ENCODE measurements at places on chromosomes 7 and 10.

- no peak for DNase-seq
These were observed 630.6 kb upstream of the ZWINT start for GRCh38 chr10:56991591-56992069.

DNA sequence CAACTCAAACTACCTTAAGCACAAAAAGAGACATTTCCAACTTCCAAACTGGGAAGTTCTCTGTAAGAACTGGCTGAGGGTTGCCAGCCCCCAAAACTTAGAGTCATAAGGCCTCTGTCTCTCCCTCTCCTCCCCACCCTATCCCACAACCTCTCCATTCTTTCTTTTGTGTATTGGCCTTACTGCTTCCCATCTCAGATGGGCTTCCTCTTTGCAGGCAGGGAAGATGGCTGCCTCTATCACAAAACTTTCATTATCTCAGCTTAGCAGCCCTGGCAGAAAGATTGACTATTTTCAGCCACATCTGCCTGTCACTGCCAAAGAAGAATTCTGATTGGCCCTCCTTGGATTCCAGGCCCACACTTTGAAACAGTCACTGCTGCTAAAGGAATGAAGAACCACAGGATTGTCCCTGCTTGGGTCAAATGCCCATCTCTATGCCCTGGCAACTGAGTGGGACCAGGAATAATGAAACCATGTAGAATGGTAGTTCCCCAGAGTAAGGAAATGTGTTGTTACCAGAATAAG, 58.0 kb upstream of the PRKAR2B start:
- no peak for DNase-seq

DNA sequence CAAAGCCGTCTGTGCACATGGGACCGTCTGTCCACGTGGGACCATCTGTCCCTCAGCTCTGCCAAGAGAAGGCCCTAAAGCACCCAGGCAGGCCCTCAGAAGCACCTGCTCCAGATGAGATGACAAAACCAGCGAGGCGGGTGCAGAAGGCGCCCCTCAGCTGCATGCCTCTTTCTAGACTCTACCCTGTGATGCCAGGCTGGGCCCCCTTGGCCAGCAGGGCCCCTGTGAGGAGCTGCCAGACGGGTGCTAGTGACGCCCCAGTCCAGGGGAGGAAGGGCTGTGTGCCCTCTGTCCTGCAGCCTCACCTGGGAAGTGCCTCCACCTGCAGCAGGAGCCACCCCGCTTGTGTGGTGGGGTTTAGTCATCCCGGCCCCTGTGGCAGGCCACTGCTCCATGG, 309.2 kb upstream of the SHH start:
- no peak for DNase-seq

DNA sequence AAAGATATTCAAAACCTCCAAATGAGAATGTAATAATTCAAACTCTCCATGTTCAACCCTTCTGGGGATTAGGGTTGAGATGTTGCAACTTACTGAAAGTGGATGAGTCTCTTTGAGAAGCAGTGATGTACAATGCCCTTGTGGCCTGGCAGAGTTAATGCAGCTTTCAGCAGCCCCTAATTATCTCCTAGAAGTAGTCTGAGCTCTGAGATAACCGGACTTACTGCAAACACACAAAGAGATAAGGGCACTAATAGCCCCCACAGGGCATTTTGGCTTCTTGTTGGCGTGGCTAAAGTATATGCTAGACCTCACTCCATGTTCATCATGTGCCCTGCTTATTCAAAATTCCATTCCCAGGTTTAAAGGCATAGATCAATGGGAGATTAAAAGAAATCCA, 404.7 kb downstream of the NEBL start:
- no peak for DNase-seq

DNA sequence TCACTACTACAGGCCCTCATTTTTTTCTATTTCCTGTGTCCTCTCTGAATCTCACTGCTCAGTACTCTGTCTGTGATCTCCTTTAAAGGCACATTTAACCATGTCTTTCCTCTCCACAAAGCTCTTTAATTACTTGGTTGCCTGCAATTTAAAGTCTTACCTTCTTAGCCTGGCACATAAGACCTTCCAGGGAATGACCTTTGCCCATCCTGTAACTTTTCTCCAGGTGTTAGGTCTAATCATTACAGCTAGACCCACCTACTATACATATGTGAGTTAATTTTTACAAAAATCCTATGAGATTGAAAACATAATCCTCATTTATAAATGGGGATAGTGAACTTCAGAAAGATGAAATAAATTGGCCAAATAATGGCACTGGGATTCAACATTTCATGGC, 244.1 kb upstream of the RHOBTB1 start:
- no peak for DNase-seq

- DNase-seq = no peak
These were observed 61.3 kb upstream of the MET start for GRCh38 chr7:116610721-116611120.

- no peak for DNase-seq
These were observed 179.0 kb downstream of the NOC3L start for GRCh38 chr10:94183666-94184264.

- DNase-seq = no peak
These were observed 138.3 kb upstream of the HABP2 start for GRCh38 chr10:113414543-113414942.

GRCh38 chr7:151132461-151133205, 34.9 kb downstream of the GBX1 start:
- no peak for DNase-seq

GRCh38 chr7:111223802-111224253, 132.9 kb downstream of the LRRN3 start:
- DNase-seq = no peak

GRCh38 chr7:122715183-122715582, 12.5 kb upstream of the RNF148 start:
- no peak for DNase-seq

- no peak for DNase-seq
These were observed 124.9 kb downstream of the ELFN1 start for GRCh38 chr7:1794888-1795542.

GRCh38 chr10:86049442-86049841, 317.2 kb downstream of the GRID1 start:
- no peak for DNase-seq

- DNase-seq = no peak
These were observed 90.9 kb upstream of the PIP4K2A start for GRCh38 chr10:22805304-22805703.

- DNase-seq = no peak
These were observed 8.9 kb upstream of the KCNK18 start for GRCh38 chr10:117188371-117188770.

- DNase-seq = no peak
These were observed 142.1 kb downstream of the SLC25A13 start for GRCh38 chr7:96179837-96180236.

GRCh38 chr10:1230138-1230537, 174.0 kb downstream of the WDR37 start:
- DNase-seq = no peak

GRCh38 chr10:50937230-50937907, 51.9 kb upstream of the A1CF start:
- no peak for DNase-seq

DNA sequence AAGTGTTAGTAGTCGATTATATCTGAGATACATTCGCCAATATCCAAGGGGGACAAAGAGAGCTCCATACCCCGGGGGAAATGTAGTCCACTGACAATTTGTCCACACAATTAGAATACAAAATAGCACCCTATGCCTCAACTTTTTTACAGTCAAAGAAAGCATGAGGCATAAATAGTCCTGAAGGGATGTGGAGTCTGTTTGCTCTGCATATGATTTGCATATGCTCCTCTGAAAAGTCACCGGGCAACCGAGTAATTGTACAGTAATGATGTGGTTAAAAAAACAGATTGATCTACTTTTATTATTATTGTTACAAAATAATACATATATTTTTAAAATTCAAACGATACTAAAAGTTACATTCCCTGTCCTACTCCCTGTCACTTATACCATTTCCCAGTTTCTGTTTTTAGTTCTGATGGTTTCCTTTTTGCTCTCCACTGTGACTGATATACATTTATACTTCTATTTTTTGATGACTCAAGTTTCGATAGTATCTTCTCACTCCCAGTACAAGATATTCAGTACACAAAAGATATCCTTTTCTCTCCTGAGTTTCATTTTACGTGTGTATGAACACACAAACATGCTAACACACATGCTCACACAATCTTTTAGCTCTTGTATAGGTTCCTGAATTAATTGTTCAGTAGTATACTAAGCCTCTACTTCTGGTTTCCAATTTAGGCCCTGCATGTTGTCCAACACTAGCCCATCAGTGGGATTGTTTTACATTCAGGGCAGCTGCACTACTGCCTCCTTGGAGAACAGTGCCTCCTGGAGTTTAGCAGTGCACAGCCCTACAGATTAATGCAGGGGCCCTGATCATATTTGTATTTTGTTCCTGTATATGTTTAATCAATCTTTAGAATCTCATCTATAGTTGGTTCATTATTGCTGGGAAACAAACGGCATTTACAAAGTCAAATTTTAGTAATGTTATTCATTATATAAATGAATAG, 130.9 kb downstream of the TES start:
- DNase-seq = no peak

DNA sequence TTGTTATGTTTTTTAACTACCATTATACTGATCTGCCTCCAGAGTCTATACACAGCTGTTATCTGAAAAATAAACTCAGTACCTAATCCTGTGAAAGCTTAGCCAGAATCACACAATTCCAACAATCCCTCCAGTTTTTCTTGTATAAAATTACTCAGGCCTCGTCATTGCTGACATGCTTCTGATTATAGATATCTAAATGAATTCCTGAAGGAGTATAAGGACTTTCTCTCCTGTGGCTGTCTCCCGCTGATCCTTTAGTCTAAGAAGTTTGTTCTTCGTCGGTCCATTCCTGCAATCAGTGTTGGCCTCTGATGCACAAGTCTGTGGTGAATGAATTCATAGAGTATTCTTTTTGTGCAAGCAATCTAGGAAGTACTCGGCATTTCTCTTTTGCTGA, 288.9 kb upstream of the SEMA3C start:
- DNase-seq = no peak

DNA sequence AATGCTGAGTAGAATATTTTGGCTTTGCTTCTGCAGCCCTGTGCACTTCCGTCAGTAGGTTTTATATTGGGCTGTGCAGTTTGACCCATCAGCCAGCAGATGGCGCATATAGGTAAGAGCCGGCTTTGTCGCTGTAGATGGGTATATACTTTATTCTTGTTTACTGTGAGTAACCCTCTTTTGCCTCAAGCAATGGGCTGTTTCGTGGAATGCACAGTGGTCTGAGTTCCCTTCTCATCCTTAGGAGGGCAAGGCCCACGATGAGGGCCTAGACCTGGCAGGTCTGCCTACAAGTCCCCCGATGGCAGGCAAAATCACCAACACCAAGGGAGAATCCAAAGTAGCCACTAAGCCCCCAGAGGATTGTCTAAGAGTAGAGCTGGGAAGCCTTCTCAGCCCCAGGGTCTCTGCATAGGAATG, 1002.9 kb upstream of the KCND2 start:
- DNase-seq = peak; percentile 62

DNA sequence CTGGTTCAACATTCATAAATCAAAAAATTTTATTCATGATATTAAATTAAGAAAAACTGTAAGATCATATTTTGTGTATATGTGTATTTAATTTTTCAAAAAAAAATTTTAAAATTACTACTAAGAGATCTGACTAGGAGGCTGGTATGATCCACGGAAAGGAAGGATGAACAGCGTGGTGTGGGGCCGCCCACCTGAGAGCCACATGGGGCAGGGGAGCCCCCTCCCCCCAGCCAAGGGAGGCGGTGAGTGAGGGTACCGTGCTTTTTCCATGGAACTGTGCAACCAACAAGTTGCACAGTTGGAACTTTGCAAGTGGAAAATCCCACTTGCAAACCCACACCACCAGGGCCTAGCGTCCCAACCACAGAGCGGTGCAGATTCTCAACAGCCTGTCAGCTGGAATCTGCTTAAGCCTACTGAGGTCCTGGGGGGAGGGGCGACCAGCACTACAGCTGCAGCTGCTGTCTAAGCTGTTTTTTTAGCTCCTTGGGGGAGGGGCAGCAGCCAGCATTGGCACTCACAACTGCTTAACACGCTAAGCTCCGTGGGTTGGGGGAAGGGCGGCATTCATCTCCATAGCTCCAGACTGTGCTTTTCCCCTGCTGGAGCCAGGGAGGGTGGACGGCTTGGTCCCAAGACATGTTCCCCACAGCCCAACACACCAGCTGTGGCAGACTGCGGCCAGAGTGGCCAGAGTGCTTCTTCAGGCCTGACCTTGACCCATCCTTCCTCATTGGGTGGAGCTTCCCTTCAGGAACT, 94.2 kb upstream of the IGFBP3 start:
- DNase-seq = no peak

- DNase-seq = no peak
These were observed 516.9 kb downstream of the DNAJB6 start for GRCh38 chr7:157853789-157854065.

GRCh38 chr7:122750389-122750788, 47.7 kb upstream of the RNF148 start:
- no peak for DNase-seq

GRCh38 chr7:151682831-151683614, 163.3 kb upstream of the RHEB start:
- no peak for DNase-seq

DNA sequence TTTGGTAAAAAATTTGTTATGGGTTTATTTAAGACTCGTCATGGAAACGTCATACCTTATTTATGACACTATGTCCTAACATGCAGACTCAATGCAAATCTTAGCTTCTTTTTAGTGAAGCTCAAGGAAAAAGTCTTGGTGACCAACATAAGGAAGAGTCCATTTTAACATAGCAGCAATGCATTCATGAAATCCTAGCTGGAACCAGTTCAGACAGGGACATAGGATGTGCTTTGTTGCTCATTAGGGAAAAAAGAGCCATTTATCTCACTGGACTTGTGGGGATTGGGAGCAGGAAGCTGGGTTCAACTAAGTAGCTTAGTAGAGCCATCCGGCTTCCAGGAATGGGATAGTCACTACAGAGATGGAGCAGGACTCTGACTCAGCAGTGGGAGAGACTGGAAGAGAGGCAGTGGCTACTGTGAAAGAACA, 100.7 kb upstream of the DKK1 start:
- no peak for DNase-seq

DNA sequence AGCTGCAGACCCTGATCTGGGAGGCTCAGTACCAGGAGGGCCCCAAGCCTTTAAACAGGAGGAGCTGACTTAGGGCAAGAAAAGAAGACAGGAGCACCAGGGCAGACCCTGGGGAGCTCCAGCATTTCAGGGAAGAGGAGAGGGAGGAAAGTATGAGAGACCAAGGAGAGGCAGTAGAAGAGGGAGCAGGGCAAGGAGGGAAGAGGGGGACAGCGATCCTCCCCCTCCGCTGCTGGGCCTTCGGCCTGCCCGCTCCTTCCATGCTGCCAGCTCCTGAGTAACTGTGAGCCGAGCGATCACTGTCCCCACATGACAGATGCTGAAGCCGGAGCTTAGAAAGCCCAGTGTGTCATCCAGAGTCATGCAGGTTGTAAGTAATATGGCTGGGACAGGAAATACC, 65.9 kb downstream of the ALOX5 start:
- DNase-seq = no peak

DNA sequence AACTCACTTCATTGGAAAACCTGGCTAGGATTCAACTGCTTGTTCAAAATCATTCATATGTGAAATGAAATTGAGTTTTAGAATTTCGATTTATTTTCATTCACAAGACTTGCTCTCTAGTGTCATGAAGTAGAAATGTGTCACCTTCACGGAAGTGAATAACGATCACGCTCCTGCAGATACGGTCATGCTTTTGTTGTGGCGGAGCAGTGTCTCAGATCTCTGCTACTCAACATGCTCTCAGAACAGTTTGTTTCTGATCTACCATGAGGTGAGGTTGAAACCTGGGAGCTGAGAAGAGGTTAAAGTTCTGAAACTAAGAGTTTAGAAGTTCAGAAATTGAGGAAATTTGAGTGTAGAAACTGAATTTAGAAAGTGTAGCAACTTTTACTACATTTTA, 13.8 kb upstream of the PITRM1 start:
- no peak for DNase-seq

- DNase-seq = no peak
These were observed 517 bp downstream of the ITGB1 start for GRCh38 chr10:32957341-32958084.
